ENCODE measurements at places on chromosomes 2 and 18.

DNA sequence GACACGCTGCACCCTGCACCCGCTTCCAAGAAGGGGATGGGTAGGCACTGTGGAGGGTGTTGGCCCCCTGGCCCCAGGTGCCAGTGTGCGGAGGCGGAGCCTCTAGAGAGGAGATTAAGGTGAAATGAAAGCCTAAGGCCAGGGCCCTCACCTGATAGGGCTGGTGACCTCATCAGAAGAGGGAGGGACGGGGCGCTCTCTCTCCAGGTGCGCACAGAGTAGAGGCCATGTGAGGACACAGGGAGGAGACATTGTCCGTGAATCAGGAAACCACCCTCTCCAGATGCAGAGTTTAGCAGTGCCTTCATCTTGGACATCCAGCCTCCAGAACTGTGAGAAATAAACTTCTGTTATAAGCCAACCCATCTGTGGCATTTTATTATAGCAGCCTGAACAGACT is 62.3 kb downstream of the PSMG2 start:
- no peak for DNase-seq

- no peak for DNase-seq
Observed at GRCh38 chr2:222907790-222908441, 47.1 kb downstream of the ACSL3 start.

GRCh38 chr2:75466708-75467311 is 93.9 kb downstream of the EVA1A start:
- no peak for DNase-seq

GRCh38 chr2:42510608-42511243 is 16.9 kb upstream of the KCNG3 start:
- no peak for DNase-seq

- no peak for DNase-seq
Observed at GRCh38 chr2:176234156-176234555, 35.1 kb upstream of the MTX2 start.

GRCh38 chr2:214989187-214989586 is 149.2 kb downstream of the ABCA12 start:
- DNase-seq: no peak

- no peak for DNase-seq
Observed at GRCh38 chr2:173828189-173829142, 136.7 kb downstream of the SP3 start.

DNA sequence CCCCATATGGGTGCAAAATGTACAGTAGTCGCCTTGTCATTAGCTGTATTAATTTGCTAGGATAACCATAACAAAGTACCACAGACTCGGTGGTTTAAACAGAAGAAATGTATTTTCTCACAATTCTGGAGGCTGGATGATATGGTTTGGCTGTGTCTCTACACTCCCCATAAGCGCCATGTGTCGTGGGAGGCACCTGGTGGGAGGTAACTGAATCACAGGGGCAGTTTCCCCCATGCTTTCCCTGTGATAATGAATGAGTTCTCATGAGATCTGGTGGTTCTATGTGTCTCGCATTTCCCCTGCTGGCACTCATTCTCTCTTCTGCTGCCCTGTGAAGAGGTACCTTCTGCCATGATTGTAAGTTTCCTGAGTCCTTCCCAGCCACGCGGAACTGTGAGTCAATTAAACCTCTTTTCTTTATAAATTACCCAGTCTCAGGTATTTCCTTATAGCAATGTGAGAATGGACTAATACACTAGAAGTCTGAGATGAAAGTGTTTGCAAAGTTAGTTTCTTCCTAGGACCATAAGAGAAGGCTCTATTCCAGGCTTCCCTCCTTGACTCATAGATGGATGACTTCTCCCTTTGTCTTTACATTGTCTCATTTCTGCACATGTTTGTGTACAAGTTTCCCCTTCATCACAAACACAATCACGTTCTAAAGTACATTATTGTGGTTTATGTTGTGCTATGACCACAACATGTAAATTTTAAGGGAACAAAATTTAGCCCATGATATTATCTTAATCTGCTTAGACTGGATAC is 1442.6 kb downstream of the SUCLG1 start:
- no peak for DNase-seq

DNA sequence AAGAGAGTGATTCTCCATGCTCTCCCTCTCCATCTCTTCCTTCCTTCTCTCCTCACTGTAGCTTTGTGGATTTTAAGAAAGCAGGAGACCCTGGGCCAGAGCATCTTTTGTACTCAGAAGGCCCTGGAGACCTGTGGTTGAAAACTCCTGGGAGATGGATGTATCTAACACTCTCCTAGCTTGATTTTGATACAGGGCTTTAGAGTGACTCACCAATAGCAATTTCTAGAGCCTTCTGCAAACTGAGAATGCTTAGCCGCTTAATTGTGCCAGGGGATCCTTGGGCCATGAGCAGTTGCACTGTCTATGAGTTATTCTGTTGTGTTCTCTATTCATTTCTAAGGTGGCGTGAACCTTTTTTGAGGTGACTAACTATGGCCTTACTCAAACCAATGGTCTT is 17.7 kb downstream of the HOXD1 start:
- no peak for DNase-seq

DNA sequence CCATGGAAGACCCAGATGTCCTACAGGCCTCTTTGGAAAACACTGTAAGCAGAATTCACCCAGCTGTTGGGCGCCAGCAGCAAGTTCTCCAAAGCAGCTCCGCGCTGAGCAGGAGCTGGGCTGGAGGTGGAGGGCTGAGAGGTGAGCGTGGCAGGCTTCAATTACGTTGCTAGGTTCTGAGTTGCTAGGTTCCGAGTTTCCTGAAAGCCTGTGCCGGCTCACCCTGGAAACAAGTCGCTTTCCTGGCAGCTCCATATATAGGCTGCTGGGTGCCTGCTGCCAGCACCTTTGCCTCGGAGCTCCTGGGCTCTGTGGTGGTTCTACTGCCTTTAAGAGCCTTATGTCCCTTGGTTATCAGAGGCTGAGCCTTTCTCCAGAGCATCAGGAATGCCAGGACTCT is 14.4 kb upstream of the EGR4 start:
- no peak for DNase-seq

DNA sequence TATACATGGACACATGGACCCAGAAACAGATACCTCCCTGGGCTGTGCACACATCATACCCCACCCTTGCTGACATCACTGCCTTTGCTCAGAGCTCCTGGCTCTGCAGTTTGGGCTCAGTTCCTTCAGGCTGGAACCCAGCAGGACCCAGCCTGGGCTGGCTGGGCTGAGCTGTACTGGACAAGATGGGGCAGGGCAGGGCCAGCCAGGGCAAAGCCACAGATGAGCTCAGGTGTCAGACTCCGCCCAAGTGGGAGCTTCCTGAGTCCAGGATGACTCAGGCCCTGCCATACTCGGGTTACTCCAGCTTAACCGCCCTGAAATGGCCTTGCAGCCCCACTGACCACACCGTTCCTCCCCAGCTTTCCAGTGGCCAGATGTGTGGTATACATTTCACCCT is 284.9 kb downstream of the OSR1 start:
- DNase-seq: no peak

GRCh38 chr2:142843731-142844130 is 33.7 kb upstream of the KYNU start:
- DNase-seq: no peak

DNA sequence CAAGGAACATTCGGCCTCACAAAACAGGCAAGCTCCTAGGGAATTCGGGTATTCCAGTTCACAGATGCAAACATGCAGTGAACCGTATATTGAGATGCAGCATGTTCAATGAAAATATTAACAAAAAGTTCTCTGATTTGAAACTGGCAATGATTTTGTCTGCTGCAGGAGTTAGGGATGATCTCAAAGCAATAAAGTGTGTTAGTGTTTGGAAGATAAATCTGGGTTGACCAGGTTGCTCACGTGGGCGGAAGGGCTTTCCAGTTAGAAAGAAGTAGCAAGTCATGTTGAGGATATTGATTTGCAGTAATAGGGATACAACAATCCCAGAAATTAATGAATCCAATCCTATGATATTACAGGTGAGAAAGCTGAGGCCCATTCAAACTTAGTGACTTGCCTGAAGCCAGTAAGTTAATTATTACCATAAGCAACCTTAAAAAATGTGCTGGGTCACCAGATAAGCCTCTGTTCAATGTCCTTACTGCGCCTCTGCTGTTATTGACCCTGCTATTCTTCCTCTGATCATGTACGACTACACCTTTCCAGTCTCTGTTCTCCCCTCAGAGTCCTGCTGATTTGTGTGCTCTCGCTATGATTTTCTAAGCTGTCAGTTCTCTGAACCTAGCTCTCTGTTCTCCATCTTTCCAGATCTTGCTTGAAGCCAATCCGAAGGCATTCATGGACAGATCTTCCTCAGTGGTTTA is 370.8 kb downstream of the DSEL start:
- no peak for DNase-seq

GRCh38 chr2:76330865-76331264 is 620.1 kb upstream of the GCFC2 start:
- DNase-seq: no peak

DNA sequence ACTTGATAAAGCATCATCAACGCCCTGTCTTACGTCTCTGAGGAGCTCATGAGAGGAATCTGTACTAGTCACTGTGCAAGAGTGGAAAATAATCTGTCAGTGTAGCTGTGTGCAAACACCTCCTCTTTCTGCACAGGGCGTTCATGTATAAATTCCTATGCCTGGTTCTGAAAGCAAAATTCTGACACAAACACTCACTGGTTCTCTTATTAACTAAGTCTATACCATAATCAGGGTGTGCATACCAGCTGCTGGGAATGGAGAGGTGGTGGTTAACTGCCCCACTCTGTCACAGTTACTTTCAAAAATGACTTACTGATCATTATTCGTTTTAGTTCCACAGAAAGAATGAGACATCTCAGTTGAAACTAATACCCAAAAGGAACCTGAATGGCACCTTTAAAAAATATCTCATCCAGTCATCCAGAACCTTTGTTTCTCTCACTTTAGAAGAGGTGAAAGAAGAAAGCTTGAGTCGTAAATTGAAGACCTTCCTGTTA is 35.7 kb downstream of the STK39 start:
- DNase-seq: no peak

GRCh38 chr2:207416111-207416510 is 113.7 kb upstream of the CREB1 start:
- no peak for DNase-seq
